ENCODE measurements at places on chromosomes 7 and 10. TPM values are rescaled to one million over a fixed set of nuclear protein-coding genes. Genes with fewer than 3 reads are reported as not detected.

The ANXA11 gene
- polyA plus RNA-seq, result 116 TPM

The CDHR1 gene
- 0.67 TPM for polyA plus RNA-seq

The OR2A2 gene
- not detected for polyA plus RNA-seq

The CUTC gene
- polyA plus RNA-seq, result 98.5 TPM

The TWNK gene
- polyA plus RNA-seq, result 26.4 TPM

The AKR1C8 gene
- polyA plus RNA-seq, result 0.33 TPM

The C10orf95 gene
- polyA plus RNA-seq, result 0.29 TPM

The GPR15LG gene
- polyA plus RNA-seq, result not detected

The FGFR2 gene
- 23.2 TPM for polyA plus RNA-seq

The ZDHHC16 gene
- 40.5 TPM for polyA plus RNA-seq

The OSBPL3 gene
- 5.6 TPM for polyA plus RNA-seq

The TMEM130 gene
- 131 TPM for polyA plus RNA-seq

The CFAP46 gene
- polyA plus RNA-seq, result 59.0 TPM

The ZCWPW1 gene
- polyA plus RNA-seq, result 96.5 TPM

The PPP1R3A gene
- 0.99 TPM for polyA plus RNA-seq

The SLC26A3 gene
- polyA plus RNA-seq, result 1.3 TPM

The HSPA12A gene
- 20.9 TPM for polyA plus RNA-seq

The WDFY4 gene
- polyA plus RNA-seq, result 21.5 TPM

The ZCCHC24 gene
- 27.7 TPM for polyA plus RNA-seq

The FOXP2 gene
- 3.8 TPM for polyA plus RNA-seq

The FGL2 gene
- polyA plus RNA-seq, result 18.3 TPM

The ARHGEF5 gene
- polyA plus RNA-seq, result 5.0 TPM

Measured in testis (tissue), 5 donors.